Left ventricle myocardium superior (tissue), 1 donor: ENCODE measurements at places on chromosomes 2 and 18.
A peak's percentile ranks its signal among the peaks of the same experiment; 100 is the strongest.

- no peak for DNase-seq
Measured at GRCh38 chr2:3899536-3900155, 196.3 kb downstream of the DCDC2C start.

DNA sequence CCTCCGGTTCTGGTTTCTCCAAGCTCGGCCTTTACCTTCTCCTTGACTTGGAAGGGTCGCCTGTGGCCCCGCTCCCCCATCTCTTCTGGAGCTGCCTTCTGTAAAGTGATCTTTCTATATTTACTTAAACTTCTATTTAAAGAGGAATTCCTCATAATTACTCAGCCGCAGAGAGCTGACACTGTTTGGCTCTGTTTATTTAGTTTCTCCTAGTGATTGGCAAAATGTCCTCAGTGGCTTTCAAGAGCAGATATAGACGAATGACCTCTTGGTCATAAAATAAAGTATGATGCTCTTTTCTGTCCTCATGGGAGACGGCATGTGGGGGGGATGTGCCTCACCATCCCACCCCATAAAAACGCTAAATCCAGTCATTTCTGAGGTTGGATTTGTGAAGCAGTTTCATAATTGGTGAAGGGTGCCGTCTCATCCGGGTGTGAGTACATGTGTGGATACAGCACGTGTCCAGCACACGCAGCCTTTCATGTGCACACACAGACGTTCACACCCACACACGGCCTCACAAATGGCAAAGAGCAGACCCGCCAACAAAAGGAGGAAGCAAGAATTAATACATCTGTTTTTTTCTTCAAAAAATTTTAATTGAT, 43.4 kb upstream of the SMAD7 start:
- peak; percentile 55 for DNase-seq

- DNase-seq, result no peak
Measured at GRCh38 chr2:55729136-55729685, 35.6 kb upstream of the PNPT1 start.

DNA sequence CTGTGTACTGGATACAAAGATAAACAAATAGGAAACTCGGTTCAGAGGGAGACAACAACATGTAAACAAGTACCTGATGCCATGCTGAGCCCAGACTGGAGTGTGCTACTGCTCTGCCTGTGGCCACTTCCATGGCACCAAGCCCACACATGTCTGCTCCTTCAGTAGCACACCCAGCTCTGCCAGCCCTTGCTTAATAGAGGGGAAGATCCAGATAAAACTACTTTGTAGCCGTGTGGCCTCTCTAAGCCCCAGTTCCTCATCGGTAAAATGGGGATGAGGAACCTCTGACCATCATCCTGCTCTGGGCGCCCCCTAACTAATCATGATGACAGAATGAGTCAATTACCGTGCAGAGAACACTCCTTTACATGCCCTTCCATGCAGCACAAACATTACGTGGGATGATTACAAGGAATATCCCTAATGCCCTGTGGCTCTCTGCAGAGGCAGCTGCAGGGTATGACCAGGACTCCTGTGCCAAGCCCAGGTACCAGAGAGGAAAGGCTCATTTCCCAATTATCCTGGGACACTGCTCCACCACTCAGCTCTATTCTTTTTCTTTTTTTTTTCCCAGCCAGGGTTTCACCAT, 34.9 kb downstream of the DNMT3A start:
- peak; percentile 77 for DNase-seq

GRCh38 chr2:177117755-177118154, 94.8 kb upstream of the HNRNPA3 start:
- DNase-seq, result no peak

GRCh38 chr2:170950221-170950761, 21.2 kb downstream of the GORASP2 start:
- no peak for DNase-seq

GRCh38 chr2:119744335-119744939, 15.3 kb upstream of the PTPN4 start:
- peak; percentile 35 for DNase-seq

GRCh38 chr2:239181074-239181902, 219.5 kb downstream of the HDAC4 start:
- peak; percentile 65 for DNase-seq

DNA sequence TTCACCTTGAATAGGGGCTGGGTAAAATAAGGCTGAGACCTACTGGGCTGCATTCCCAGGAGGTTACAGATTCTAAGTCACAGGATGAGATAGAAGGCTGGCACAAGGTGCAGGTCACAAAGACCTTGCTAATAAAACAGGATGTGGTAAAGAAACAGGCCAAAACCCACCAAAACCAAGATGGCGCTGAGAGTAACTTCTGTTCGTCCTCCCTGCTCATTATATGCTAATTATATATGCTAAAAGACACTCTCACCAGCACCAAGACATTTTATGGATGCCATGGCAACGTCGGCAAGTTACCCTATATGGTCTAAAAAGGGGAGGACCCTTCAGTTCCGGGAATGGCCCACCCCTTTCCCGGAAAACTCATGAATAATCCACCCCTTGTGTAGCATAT, 711.5 kb upstream of the KLHL29 start:
- no peak for DNase-seq

DNA sequence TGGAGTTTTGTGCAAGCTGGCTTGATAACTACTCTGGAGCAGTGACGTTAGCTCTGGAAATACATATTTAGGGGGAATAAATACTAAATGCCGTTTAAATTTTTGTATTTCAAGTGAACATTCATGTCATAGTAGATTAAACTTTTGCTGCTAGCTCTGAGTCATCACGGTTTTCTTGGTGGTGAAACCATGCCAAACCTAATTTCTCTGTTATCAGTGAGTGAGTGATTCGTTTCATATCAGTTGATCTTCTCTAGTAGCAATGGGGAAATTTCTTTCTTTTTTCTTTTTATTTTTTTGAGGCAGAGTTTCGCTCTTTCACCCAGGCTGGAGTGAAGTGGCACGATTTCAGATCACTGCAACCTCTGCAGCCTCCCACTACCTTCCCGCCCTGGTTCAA, 211.1 kb downstream of the PTPRM start:
- no peak for DNase-seq

DNA sequence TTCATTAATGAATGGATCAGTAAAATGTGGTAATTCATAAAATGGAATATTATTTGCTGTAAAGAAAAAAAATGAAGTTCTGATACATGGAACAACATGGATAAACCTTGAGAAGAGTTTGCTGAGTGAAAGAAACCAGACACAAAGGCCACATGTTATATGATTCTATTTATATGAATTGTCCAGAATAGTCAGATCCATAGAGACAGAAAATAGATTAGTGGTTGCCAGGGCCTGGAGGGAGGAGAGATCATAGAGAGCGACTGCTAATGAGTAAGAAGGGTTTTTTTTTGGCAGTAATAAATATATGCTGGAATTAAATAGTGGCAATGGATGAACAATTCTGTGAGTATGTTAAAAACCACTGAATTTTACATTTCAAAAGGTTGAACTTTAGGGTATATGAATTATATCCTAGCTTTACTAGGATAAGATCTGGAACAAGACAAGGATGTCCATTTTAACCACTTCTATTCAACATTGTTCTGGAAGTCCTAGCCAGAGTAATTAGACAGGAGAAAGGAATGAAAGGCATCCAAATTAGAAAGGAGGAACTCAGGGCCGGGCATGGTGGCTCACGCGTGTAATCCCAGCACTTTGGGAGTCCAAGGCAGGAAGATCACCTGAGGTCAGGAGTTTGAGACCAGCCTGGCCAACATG, 48.8 kb downstream of the MAPRE2 start:
- DNase-seq, result no peak

DNA sequence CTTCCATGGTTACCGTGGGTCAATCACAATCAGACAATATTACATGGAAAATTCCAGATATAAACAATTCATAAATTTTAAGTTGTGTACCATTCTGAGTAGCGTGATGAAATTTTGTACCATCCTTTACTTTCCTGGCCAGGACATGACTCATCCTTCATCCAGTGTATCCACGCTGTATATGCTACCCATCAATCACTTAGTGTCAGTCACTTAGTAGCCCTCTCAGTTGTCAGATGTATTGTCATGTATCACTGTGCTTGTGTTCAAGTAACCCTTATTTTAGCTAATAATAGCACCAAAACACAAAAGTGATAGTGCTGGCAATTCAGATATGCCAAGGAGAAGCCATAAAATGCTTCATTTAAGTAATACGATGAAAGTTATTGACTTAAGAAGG, 282.6 kb downstream of the CPS1 start:
- DNase-seq, result no peak

DNA sequence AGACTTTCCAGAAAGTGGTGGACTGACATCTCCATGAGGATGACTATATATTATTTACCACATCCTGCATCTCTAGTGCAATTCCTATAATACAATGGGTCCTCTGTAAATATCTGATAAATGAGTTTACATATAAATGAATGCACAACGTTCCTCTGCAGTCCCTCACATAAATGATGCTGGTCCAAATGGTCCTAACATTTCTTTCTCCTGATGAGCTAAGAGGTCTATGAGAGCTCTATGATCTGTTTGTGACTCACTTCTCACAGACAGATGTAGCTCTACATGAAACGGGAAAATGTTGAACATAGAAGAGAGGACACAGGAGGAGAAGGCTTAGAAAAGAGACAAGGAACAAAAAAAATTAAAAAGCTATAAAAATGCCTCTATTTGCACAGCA, 201.2 kb upstream of the PIK3C3 start:
- no peak for DNase-seq

GRCh38 chr2:70901227-70902066, 34.3 kb upstream of the ATP6V1B1 start:
- peak; percentile 41 for DNase-seq

GRCh38 chr2:36307441-36307840, 48.1 kb upstream of the CRIM1 start:
- no peak for DNase-seq

DNA sequence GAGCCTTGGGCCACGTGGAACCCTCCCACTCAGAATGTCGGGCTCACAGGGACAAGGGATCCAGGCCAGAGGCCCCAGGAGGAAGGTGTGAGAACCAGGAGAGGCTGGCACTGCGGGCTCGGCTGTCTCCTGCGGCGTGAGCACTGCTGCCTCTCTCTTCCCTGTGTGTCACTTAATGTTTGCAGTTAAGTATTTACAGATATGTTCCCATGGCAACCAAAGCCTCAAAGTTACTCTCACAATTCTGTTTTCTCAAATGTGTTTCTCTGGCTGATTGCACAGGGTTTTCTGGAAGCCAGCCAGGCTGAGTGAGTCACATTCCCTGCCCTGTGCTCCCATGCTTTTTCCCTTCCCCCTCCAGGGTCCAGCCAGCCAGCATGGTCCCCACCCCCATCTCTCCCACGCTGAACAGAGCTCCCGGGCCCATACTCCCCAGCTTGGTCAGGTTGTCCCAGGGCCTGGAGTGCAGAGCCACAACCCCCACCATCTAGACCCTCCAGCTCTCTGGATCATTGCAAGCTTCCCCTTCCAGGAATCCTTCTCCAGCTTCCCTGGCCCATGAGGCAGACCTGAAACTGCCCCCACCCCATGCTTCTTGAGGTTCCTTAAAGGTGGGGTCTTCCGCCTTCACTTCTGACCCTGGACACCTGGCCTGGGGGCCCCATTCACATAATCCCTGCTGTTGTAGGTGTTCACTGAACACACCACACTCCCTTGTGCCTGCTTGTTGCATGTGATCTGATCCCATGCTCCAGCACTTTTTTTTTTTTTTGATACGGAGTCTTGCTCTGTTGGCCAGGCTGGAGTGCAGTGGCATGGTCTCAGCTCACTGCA, 265.9 kb downstream of the CELF4 start:
- peak; percentile 80 for DNase-seq

DNA sequence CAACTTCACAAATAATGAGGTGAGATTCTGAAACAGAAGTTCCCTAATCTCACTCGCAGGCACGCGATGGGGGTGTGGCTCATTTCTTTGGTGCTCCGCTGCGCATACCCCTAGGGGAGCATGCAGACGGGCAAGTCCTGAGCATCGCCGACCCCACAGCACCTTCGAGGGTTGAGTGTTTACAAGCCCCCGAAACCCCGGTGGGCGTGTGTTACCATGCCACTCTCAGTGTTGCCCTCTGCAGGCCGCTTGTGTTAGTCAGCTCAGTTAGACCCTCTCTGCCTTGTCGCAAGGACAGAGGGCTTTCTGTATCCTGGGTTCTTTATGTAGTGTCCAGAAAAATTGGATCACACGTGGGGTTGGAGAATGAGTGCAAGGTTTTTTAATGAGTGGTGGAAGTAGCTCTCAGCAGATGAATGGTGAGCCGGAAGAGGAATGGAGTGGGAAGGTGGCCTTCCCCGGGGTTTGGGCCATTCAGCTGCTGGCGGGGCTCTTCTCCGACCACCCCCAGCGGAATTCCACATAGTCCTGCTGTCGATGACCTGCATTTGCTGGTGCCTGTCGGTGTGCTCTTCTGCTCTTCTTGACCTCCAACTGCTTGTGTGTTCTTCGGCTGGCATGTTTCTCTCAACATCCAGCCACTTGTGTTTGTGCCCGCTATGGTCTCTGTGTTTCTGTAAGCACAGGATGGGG, 191.3 kb downstream of the RPRM start:
- no peak for DNase-seq

GRCh38 chr2:196066291-196067087, 2.1 kb downstream of the DNAH7 start:
- no peak for DNase-seq

DNA sequence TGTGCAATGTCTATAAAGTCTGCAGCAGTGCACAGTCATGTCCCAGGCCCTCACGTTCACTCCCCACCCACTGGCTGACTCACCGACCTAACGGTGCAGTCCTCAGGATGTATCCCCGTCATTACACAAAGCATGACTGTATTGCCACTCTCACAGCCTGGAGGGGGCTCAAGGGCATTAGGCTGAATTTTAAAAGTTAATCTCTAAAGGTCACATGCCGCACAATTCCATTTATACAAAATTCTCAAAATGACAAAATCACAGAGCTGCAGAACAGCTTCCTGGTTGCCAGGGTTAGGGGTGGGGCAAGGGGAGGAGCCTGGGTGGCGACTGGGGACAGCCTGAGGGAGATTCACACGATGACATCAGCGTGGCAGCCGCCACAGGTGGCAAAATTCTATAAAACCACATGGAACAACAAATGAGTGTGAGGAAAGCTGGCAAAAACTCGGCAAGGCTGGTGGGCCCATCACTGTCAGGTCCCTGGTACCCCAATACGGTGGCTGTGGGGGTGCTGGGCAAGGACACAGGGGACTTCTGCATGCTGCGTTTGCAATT, 97.6 kb downstream of the NDUFA10 start:
- no peak for DNase-seq

- no peak for DNase-seq
Measured at GRCh38 chr2:240559286-240559685, 871 bp upstream of the DUSP28 start.

GRCh38 chr2:96251721-96252292, 14.0 kb downstream of the TMEM127 start:
- DNase-seq, result peak; percentile 70

DNA sequence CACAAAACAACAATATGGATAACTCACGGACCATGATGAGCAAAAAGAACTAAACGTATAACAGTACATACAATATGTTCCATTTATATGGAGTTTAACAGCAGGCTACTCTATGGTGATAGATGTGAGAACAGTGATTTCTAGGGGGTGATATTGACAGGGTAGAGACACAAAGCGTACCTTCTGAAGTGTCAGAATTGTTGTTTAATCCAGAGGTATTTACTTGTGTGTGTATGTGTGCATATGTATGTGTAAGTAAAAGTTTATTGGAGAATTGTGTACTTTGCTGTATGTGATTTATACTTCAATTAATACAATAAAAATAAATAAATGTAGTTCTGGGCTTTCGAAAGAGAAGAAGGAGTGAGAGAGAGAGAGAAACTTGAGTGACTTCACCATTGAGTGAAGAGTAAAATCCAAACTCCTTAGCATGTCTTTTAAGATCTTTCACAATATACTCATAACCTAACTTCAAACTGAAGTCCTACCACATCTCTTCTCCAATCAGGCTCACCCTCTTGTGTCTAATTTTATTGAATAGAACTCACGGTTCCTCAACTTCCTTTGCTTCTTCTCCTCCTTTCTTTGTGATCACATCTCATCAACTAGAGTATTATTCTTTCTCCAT, 126.0 kb upstream of the KLF7 start:
- DNase-seq, result no peak
